ENCODE measurements at places on chromosomes 11 and 22.

- no peak for DNase-seq
Measured at GRCh38 chr22:28254396-28254795, 335.3 kb upstream of the PITPNB start.

DNA sequence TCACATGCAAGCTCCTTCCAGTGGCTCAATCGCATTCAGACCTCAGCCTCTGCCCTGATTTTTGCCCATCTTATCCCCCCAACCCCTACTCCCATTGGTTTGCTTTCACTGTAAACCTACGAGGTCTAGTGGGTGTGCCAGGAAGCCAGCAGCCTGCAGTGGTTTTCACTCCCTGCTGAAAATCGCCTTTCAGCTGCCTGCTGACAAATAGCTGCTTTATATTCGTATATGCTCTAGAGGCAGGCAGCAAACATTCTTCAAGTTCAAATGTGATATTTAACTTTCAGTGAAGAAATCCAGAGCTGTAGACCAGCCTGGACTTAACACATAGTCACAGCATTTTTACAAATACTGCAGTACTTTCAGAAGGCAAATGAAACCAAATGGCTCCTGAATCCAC, 92.8 kb upstream of the APOA1 start:
- DNase-seq: no peak

- no peak for DNase-seq
Measured at GRCh38 chr11:65588199-65589054, 7.2 kb downstream of the KCNK7 start.

DNA sequence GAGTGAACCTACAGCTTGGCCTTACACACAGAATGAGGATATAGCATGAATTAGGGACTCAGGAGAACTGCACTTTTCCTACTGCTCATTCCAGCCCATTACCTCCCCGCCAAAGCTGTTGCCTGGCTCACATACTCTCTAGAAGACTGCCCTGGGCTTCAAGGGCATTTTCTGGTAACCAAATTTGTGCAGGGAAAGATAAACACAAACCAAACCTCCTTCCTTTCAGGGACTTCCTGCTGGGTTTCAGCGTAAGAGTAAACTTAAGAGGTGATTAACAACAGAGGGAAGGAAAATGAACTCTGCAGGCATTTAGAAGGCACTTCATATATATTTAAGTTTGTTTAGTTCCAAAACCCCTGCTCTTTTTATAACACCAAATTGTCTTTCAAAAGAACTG, 194.9 kb downstream of the SWAP70 start:
- no peak for DNase-seq
